DMS53 (cell line): ENCODE measurements at places on chromosomes 5 and 9.

- no peak for DNase-seq
Observed at GRCh38 chr9:13267743-13268142, 11.7 kb downstream of the MPDZ start.

- DNase-seq: no peak
Observed at GRCh38 chr9:134561427-134562145, 80.0 kb upstream of the COL5A1 start.

DNA sequence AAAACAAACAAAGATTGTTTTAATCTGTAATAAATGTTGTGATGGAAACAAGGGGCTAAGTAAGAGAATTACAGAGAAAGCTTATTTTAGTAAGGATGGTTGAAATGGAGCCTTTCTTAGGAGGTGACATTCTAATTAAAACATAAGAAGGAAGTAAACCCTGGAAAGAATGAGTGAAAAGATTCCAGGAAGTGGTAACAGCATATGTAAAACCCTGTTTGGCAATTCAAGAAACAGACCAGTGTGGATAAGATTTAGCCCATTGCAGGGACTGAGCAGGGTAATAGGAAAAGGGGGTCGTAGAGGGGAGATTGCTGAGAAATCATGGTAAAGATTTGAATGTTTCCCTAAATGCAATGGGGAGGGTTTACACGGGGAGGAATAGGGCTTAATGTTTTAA lies 21.6 kb upstream of the PIP5K1B start:
- DNase-seq: no peak

DNA sequence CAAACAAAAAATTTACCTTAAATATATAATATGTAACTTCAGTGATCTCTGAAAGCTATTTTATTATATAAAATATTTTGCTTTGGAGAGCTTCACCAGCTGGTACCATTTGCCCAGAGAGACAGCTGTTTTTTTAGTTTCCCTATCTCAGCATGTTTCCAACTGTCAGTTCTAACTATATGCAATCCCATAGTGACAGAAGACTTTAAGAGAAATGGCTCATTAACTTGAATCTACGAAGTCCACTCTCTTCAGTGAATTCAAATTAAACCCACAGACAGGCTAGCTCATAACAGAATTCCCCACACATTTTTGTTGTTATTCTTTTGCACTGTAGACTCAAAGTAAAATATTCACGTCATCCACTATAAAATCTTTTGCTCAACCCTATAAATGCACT lies 251.8 kb upstream of the POU5F2 start:
- DNase-seq: no peak

DNA sequence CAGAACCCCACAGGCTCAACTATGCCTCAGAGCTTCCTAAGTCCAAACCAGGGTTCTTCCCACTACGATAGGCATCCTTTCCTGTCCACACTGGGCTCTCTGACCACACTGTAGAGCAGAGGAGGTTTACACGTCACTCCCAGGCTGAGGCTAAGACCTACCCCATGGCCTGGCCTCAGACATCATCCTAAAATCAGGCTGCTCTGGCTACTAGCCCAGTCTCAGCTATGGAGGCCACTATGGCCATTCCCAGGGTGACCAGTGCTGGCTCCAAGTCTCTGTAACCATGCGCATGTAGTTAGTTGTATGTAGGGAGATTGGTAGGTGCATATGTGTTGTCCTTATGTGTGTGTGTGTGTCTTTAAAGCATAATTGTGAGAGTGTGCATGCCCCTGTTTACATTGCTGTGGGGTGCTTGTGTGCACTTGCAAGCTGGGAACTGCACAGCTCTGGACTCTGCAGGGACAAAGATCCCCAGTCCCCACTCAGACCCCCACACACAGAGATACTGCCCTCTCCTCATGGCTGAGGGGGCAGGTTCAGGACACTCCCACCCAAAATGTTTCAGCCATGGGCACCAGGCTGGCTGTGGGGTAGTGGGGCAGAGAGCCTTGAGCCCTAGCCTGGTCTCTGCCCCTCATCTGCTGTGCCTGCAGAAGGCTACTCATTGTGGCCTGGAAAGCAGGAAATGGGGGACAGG lies 12.3 kb downstream of the PDLIM4 start:
- DNase-seq: no peak

DNA sequence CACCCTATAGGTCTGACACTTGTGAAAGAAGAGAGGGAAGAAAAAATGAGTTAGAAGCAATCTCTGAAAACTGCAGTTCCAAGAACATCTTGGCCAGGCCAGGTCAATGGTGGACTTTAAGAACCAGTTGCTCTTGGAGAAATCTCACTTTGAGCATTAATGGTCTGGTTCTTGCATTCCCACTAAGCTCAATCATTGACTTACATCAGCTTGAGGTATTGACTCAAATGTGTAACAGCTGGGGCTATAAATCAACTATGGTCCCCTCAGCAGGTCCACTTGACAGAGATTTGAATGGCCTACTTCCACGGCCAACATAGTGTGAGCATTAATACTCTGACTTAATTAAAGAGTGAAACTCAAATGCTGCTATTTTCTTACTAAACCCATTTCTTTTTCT lies 357.8 kb upstream of the RGMB start:
- DNase-seq: no peak

DNA sequence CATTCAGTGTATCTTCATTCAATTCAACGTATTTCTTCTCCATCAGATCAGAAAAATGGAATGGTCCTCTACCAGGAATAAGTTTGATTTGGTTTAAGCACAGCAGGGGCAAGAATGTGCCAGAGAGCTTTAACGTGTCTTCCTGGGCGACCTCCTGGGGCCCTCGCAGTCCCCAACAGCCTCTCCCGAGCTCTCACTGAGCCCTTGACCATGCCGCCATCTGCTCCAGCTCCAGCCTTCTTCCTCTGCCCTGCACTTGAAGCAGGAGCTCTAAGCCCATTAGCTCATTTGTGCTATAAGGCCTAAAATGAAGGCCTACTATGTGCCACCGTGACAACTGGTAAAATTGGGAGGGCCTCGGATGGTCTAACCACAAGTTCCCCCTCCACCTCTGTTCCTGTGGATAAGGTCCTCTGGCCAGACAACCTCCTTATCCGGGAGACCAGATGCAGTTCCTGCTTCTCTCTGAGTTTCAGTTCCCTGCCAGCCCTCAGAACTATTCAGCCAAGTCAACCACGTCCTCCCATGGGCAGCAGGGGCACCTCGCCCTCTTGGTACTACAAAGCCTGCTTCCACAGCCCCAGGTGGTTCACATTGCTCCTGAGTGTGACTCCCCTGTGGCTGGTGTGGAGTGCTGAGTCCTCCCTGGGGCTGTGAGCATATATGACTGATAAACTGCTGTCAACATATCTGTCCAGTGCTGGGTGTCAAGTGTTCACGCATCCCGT lies 35.8 kb downstream of the C5orf15 start:
- no peak for DNase-seq

DNA sequence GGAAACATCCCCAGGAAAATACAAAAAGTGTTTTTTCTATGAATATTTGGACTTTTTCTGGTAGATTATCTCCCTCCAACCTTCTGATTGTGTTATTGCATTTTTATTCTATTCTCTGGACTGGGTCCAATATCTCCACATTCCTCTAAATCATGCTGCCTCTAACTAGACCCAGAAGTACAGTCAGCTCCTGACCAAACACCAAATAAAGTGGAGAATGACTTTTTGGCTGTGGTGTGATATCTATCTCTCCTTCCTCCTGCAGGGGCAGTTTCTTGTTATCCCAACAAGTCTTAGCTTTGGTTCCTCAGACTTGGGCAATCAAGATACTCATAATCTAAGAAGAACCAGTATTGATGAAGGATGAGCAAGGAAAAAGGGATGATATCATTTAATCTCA lies 3.2 kb upstream of the RAI14 start:
- DNase-seq: no peak

DNA sequence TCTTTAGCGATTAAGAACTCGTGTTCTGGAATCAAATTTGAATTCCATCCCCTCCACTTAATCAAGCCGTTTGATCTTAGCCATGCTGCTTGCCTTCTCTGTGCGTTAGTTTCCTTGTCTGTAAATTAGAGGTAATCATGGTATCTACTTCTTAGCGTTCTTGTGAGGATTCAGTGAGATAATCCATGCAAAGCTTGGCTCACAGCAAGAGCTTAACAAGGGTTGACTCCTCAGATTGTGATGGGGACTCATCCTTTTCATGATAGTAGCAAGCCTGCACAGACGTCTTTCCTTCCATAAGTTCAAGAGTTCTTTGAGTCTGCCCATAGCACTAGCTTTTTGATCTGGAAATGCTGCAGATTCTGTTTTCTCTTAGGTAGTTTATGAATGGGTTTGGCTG lies 72.8 kb downstream of the TRIO start:
- DNase-seq: no peak

- no peak for DNase-seq
Observed at GRCh38 chr5:6700685-6701355, 12.4 kb upstream of the TENT4A start.

- DNase-seq: no peak
Observed at GRCh38 chr9:33193818-33194217, 26.7 kb upstream of the B4GALT1 start.

- DNase-seq: no peak
Observed at GRCh38 chr9:649128-650074, 192.1 kb upstream of the DMRT1 start.

DNA sequence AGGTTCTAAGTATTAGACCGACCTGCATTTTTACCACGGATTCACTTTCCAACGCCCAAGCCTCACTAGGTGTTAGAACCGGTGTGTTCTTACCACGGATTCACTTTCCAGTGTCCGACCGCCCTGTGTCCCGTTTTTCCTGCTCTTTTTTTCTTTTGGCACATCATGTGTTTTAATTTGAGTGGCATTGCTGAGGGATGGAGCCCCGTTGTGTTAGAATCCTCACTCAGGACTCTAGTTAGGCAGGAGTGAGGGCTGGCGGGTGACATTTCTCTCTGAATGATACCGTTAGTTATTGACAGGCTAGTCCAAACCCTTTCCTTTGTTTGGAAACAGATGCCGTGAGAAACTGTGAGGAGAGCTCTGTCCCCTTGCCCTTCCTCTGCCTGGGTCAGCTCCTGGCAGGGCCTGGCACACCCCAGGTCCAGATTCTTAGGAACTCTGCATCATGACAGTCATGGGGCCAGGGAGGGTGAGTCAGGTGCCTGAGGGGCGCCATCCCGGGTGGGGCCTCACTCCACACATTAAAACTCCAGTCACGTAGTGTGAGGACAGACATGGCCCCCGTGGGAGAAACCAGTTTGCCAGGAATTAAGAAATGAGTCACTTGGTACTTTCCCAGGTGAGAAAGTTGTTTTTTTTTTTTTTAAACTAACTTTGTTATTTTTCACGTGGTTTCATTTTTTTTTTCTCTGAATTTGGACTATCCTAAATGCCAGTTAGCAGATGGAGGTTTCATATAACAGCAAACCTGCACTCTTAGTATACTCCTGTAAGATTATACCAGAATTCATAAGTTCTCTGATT lies 15.8 kb downstream of the EXOC3 start:
- DNase-seq: peak; percentile 66
